ENCODE measurements at places on chromosomes 13 and 19.

DNA sequence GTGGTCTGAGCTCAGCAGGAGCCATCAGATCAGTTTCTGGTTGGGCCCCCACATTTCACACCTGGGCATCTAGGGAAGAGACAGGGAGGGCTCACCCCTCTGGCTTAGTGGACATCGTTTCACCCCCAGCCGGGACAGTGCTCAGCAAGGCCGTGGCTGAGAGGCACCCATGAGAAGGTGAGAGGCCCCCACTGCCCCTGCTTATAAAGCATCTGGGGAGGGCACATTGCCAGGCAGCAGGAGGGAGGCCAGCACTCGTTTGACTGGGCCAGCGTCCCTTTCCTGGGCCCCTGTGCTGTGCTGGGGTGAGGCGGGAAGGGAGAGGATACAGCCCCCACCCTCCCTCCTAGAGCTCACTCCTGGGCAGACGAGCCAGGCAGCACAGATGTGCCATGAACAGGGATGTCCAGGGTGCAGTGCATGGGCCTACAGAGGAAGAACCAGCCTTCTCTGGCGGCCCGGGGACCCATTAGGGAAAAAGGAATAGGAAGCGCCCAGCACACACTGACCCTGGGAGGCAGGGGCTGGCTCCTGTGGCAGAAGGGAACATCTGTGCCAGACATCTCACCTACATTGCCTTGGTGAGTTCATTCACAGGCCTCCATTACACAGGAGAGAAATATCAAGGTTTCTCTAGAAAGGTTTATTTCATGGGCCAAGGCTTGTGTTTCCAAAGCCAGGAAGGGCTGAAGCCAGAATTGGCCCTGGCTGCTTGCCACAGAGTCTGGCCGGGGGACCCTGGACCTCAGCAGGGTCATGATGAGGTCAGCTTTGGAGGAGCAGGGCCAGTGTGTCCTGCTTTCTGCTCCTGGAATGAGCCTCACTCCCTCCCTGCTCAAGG, 7.7 kb downstream of the AP1M1 start:
- DNase-seq: no peak

GRCh38 chr19:4897146-4897545, 5.5 kb downstream of the ARRDC5 start:
- DNase-seq: no peak

GRCh38 chr13:35524171-35524570, 47.7 kb upstream of the MAB21L1 start:
- DNase-seq: no peak

GRCh38 chr19:3790941-3791340, 4.8 kb upstream of the MATK start:
- no peak for DNase-seq

DNA sequence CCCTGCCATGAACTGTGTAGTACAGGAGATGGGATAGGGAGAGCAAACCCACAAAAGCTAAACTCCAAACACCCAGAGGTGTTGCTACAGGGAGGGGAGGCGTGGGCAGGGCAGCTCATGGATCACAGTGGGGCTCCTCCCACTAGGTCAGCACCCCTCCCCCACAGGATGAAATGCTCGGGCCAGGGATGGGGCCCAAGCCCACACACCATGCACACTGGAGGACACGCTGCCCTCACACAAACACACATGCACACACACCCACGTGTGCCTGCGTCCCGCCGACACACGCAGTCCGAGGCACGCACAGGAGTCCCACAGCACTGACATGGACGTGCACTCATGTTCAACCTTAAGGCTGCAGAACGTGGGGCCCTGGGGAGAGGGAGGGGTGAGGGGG, 6.0 kb upstream of the CCNP start:
- no peak for DNase-seq

- no peak for DNase-seq
Measured at GRCh38 chr13:111905609-111905945, 161.4 kb upstream of the SOX1 start.

DNA sequence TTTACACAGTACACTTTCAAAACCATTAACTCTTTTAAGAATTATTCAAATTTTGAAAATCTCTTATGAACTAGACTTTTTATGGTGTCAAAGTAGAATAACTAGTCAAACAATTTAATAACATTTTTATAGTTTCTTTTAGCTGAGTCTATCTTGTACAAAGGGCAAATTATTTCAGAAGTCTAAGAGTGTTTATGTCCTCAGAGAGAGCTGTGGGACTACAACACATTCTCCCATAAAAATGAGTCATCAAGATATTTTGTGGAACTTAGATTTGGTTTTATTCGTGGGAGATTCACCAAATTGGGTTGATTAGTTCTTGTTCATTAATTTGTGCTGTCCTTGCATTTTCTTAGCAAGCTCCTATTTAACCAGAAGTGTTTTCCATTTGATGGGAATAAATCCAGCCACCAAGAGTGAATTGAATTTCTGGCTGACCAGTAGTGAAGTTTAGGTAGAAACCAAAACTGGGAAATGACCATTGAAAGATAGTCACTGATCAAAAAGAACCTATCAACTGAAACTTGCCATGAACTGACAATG, 291.0 kb downstream of the DLEU7 start:
- no peak for DNase-seq

DNA sequence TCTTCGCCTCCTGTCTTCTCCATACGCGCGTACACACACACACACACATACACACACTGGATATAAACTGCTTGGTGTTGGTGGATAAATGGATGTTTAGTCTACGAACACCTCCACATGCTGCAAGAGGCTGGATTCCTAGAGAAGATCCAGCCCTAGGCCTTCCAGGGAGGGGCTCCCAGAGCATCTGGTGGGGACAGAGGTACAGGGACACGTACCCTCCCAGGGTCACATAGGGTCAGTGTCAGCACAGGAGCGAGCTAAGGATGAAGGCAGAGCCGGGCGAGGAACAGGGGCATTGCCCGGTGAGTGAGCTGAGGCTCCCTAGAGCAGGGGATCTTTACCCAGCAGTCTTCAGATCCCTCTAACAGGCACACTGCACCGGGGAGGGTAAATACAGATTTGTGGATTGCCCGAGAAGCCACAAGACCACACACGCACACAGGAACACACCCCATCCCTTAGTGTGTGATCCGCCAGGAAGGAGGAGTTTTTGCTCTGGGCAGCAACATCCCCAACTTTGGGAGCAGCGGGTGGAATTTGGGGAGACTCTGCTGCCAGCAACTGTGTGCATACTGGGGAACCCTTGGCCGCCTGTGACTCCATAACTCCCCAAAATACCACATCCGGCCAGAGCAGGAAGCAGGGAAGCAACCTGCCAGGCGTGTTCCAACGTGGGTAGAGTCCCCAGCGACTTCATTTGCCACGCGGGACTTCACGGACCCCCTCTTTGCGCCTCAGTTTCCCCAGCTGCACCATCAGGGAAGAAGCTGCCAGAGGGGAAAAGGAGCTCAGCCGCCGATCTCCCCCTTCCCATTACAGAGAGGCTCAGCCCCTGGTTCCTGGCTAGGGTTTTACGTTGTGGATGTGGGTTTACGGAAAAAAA, 5.8 kb upstream of the TLE2 start:
- no peak for DNase-seq

DNA sequence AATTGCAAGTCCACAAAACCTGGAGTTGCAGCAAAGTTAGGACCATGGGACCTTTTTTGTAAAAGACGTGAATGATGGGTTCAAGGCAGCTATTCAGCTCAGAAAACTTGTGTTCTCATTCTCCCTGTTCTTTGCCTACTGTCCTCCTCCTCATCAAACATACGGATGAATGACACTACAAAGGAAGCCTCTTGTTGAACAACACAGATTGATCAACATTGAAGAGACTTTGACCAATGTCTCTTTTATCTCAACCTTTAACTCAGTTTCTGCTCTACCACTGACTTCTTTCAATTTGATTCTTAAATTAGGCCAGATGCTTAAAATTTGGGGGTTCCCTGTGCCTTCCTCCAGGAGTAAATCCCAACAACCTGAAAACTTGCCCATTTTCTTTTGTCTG, 27.9 kb upstream of the KLF12 start:
- no peak for DNase-seq

- no peak for DNase-seq
Measured at GRCh38 chr13:45778882-45779281, 72.7 kb downstream of the SIAH3 start.

DNA sequence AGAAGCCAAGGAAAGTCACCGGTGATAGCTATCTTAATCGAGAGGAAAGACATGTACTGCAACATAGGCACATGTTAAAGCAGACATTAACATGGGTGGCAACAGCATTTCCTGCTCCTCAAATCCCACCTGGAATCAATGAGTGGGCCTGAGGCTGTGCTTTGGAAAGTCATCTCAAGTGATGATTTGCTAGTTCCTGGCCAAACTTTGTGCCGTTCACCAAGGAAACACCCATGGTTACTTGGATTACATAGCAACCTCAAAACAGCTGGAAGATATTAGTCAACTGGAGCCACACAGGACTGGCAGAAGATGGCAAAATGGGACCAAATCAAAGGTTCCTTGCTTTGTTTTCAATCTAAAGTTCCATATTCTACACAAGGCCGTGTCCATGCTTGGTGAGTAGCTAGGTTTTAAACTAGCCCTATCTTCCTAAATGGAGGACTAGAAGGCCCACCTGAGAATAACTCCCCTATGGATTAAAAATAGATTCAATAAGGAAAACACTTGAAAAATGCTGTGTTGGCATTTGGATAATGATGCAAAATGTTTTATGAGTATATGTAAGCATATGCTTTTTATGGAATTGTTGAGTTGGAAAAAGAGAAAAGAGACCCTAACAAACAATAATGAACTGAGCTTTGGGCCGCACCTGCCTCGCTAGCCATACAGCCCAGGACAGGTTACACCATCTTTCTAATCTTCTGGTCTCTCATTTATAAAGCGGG, 144.5 kb downstream of the RGCC start:
- DNase-seq: no peak

DNA sequence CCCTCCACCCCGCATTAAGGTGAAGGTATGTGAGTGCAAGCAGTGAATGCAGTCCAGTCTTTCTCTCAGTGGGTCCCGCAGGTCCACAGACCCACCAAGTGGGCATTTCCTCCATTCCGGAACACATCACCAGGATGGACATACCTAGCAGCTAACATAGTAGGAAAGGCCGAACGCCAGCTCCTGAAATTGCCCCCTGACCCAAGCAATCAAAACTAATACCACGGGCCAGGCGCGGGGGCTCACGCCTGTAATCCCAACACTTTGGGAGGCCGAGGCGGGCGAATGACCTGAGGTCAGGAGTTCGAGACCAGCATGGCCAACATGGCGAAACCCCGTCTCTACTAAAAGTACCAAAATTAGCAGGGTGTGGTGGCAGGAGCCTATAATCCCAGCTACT, 71.7 kb upstream of the VSTM2B start:
- DNase-seq: no peak

- DNase-seq: no peak
Measured at GRCh38 chr13:94246495-94246894, 233.0 kb downstream of the DCT start.

GRCh38 chr19:16579381-16579780, 7.2 kb upstream of the SLC35E1 start:
- no peak for DNase-seq

DNA sequence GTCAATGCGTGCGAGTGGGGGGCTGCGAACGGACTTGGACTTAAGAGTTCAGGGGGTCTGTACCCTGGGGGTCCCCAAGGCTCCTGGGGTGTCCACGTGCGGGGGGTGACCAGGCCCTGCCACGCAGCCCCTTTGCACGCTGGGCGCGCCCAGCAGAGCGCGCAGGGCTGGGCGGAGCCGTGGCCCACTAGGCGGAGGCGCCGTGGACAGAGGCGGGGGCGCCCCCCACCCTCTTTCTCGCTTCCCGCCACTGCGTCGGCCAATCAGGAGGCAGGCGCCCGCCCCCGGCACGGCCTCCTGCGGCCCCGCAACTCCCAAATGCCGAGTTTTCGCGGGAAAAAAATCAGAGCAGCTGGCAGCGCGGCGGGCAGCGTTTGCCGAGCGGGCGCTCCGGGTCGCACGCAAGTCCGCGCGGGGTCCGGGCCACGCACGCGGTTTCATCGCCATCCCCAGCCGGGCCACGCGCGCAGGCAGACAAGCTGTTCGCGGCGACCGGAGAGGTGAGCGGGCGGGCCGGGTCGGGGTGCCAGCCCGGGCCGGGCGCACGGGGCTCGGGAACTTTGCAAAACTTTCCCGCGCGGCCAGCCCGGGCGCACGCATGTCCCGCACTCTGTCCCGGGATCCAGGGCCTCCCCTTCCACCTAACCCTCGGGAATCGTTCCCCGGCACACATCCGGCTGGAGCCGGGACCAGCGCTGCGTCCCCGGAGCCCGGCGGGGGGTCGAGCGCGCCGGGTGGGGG, at the start of gene UHRF1:
UHRF1 (plus strand) TSS at position 346 of the 741 bp plus-strand sequence. CDS start 1,385 bp downstream, outside the sequence.
- no peak for DNase-seq

All from LNCaP clone FGC (cell line).